ENCODE measurements at places on chromosomes 2 and 18.

- no peak for DNase-seq
These were observed 169.8 kb upstream of the PKDCC start for GRCh38 chr2:41878056-41878455.

DNA sequence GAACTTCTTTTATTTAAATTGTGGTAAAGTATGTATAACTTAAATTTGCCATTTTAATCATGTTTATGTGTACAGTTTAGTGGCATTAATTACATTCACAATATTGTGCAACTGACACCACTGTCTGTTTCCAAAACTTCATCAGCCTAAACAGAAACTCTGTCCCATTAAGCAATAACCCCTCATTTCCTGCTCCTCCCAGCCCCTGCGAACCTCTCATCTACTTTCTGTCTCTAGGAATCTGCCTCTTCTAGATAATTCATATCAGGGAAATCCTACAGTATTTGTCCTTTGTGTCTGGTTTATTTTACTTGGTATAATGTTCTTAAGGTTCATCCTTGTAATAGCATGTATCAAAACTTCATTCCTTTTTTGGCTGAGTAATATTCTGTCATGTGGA is 75.1 kb downstream of the BOLA3 start:
- DNase-seq: peak; percentile 82

- DNase-seq: no peak
These were observed 207.1 kb downstream of the ACKR3 start for GRCh38 chr2:236776695-236777251.

- DNase-seq: no peak
These were observed 100.8 kb downstream of the NEDD4L start for GRCh38 chr18:58144671-58145285.

GRCh38 chr2:30262716-30263309 is 31.5 kb downstream of the LBH start:
- no peak for DNase-seq
